Heart right ventricle (tissue), 16 donors: ENCODE measurements at places on chromosomes 1 and 21. TPM values are rescaled to one million over a fixed set of nuclear protein-coding genes. Genes with fewer than 3 reads are reported as not detected.
A peak's percentile ranks its signal among the peaks of the same experiment; 100 is the strongest.

ADAMTS5 gene
- 1.8 TPM for total RNA-seq

DIO1 gene
- not detected for total RNA-seq

CFHR5 gene
- total RNA-seq, result not detected

MKNK1 gene
- total RNA-seq, result 32.2 TPM

CMPK1 gene
- 81.5 TPM for total RNA-seq

RGS13 gene
- not detected for total RNA-seq

ARHGEF10L gene
- total RNA-seq, result 47.1 TPM

ANKRD65 gene
- total RNA-seq, result 0.83 TPM

CHRM3 gene
- total RNA-seq, result 0.30 TPM

- peak; percentile 7 for DNase-seq
Observed at GRCh38 chr1:228339766-228340685, 66.6 kb downstream of the TRIM11 start.

DNA sequence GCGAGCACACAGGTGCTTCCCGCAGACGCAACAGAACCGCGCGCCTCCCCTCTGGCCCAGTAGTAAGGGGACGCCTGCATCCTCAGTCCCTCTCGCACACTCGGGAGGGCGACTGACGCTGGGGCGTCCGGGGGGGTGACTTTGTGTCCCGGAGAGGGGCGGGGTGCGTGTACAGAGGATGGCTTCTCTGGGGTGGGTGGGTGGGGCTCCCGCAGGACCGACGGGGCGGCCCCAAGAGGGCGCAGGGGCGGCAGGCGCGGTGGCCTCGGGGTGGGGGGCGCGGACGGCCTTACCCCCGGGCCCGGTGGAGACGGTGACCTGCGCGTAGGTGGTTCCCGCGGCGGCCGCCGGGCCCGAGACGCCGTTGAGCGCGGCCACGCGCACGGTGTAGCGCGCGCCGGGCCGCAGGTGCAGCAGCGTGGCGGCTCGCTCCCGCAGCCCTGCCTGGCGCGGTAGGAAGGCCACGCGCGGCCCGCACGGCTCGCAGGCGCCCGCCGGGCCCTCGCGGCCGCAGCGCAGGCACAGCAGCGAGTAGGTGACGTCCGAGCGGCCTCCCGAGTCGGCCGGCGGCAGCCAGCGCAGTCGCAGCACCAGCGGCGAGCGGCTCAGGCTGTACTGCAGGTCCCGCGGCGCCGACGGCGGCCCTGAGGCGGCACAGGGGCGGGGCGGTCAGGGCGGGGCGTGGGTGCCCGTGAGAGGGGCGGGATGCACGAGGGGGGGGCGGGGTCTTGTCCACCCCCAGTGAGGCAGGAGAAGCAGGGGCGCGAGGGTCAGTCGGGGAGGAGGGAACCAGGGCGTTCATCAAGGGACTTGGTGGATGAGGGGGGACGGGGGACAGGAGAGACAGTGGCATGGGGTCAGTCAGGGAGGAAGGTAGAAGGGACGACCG, 12.1 kb downstream of the EPHA10 start:
- DNase-seq, result no peak

DNA sequence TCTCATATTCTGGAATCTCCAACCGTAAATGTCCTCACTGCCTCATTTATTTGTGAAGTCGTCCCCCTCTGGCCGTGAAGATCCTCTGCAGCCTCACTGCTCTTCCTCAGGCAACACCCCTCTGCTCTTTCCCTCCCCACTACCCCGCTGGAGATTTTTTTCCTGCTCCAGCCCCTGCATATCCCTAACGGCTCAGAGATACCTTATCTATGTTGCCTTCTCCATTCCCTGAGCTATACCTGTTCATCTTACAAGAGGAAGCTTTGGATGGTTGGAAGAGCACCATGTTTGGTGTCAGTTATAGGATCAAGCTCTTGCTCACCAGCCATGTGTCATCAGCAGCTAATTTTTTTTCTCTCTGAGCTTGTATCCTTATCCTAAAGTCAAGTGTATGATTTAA, 26.4 kb downstream of the LRRC8B start:
- no peak for DNase-seq

- no peak for DNase-seq
Observed at GRCh38 chr1:190949939-190950338, 472.3 kb upstream of the BRINP3 start.

DNA sequence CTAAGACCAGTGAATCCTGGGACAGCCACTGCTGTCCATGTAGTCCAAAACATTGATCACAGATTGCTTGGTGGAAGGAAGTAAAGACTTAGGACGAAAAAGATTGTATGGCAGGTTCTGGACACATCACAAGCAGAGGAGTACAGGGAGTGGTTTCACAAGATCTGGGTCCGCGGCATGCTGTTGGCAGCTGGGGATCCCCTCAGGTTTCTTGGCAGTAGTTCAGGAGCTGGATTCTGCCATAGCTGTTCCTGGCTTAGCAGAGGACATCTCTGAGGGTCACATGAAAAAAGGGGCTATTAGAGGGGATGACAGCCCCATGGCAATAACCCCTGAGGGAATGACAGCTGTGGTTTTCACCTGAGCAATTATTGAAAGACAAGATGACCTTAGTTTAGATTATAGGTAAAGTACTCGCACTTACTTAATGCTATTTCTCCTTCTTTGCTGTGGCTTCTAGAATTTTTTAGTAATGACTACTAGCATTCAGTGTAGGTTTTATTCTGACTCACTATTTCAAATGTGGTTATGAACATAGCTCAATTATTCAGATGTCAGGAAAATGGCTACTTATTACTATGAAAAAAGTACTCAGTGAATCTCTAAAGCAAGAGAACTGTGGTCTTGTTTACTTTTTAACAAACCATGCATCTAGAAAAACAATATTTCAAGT, 8.2 kb downstream of the KRTAP27-1 start:
- no peak for DNase-seq

DNA sequence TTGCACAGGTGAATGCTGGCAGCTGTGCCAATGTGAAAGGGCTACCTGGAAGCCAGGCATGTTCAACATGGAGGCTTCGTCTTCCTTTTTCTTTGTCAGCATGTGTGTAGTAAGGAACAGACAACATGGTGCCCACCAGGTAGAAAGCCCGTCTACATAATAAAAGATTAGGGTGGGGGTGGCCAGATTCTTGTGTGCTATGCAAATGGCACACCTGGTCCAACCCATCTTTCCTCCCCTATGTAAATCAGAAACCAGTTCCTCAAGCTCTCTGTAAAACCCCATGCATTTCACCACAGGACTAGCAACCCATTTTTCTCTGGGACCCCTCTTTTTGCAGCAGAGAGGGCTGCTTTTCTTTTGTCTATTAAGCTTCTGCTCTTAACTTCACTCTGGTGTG, 72.3 kb upstream of the ZP4 start:
- no peak for DNase-seq

- DNase-seq, result no peak
Observed at GRCh38 chr1:247268390-247269045, 12.6 kb downstream of the VN1R5 start.

GRCh38 chr1:86227026-86227425, 70.5 kb upstream of the COL24A1 start:
- no peak for DNase-seq

- DNase-seq, result no peak
Observed at GRCh38 chr1:208161656-208162375, 82.4 kb downstream of the PLXNA2 start.

GRCh38 chr1:121458291-121459048, 273.7 kb downstream of the SRGAP2C start:
- DNase-seq, result no peak
